ENCODE measurements at places on chromosomes 11 and 22. TPM values are rescaled to one million over a fixed set of nuclear protein-coding genes. Genes with fewer than 3 reads are reported as not detected.

IGSF22 gene
- total RNA-seq: not detected

PRDM10 gene
- total RNA-seq: 18.6 TPM

SLC22A9 gene
- total RNA-seq: not detected

PANX2 gene
- not detected for total RNA-seq

CCDC90B gene
- 40.6 TPM for total RNA-seq

RIC3 gene
- total RNA-seq: 18.9 TPM

DNA sequence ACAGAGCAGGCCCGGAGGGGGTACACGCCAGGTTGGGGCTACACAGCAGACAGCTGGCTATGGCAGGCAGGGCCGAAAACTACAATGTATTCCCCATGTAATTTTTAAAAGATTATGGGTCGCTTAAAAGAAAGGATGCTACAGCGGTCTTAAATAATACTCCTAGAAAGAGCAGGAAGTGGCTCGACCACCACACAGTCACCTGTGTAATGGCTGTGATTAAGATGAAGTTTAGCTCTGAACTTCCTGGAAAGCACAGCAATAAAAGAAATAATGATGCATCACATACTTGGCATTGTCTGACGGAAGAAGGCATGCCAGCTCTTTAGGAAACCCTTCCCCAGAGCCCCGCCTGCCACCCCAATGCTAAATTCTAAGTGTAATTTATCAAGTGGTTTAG, 32.6 kb downstream of the WNT11 start:
- H3K27me3 ChIP-seq: no peaks in the 10 kb centered on the region
- no peak overlapping the region for H3K27ac ChIP-seq
- H3K4me1 ChIP-seq: no peaks in the 10 kb centered on the region

GRCh38 chr11:114166897-114167323, 107.4 kb downstream of the ZBTB16 start:
- H3K36me3 ChIP-seq: no peaks in the 10 kb centered on the region
- H3K4me1 ChIP-seq: peaks cover 90% of the 10 kb centered on the region
- no peaks in the 10 kb centered on the region for H3K27me3 ChIP-seq

GRCh38 chr22:48336339-48337060, 1491.2 kb downstream of the BRD1 start:
- no peaks in the 10 kb centered on the region for H3K4me1 ChIP-seq
- no peaks in the 10 kb centered on the region for H3K36me3 ChIP-seq

GRCh38 chr11:118998822-118999221, 884 bp downstream of the CENATAC start:
- no peak overlapping the region for H3K4me3 ChIP-seq
- no peak for DNase-seq
- H3K36me3 ChIP-seq: peaks cover 16% of the 10 kb centered on the region
- H3K27me3 ChIP-seq: no peaks in the 10 kb centered on the region
- peak overlapping the region; percentile 86 for H3K27ac ChIP-seq
- peaks cover 18% of the 10 kb centered on the region for H3K4me1 ChIP-seq

DNA sequence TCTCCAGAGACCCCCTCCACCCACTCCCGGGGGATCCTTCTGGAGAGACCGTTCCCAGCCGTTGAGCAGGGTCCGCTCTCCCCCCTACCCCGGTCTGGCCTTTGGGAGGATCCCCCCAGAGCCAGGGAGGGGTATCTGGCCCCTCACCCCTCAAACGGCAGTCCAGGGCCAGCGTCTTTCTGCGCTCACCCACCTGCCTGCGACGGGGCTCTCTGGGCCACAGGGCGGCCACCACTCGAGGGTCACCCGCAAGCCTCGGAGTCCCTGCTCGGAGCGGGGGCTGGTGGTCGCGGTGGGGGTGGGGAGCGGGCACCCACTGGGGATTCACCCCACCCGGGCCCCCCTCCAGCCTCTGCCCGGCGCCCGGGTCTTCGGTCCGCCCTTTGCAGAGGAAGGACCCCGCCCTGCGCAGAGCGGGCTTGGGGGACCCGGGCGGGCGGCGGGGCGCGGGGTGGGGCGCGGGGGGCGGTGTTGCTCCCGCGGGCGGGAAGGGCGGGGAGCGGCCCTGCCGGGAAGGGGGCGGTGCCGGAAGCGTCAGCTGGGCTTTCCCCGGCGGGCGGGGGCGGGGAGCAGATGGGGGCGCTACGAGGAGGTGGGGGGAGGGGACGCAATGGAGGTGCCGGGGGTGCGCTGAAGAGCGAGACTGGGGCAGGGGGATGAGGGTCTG, 16.6 kb downstream of the CRELD2 start:
- H3K4me3 ChIP-seq: peak overlapping the region; percentile 24
- H3K4me1 ChIP-seq: peaks cover 57% of the 10 kb centered on the region
- DNase-seq: peak; percentile 92
- H3K27me3 ChIP-seq: no peaks in the 10 kb centered on the region

DNA sequence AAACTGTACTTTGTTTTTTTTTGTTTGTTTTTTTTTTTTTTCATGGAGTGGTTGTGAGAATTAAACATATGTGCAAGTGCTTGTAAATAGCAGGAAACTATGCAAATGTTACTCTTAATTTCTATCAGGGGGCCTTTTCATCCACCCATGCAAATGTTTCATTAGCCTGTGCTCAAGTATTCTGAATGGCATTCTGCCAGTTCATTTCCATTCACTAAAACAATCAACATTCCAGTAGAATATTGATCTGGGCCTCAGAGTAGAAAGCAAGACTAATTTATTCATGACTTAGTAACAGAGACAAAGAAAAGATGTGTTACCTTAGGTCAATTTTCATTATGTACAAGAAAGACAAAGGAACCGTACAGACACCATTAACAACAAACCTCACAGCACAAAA, 971.4 kb downstream of the DLG2 start:
- H3K27ac ChIP-seq: no peak overlapping the region
- no peaks in the 10 kb centered on the region for H3K4me1 ChIP-seq
- H3K27me3 ChIP-seq: no peaks in the 10 kb centered on the region
- no peak for DNase-seq
- no peak overlapping the region for H3K4me3 ChIP-seq

DNA sequence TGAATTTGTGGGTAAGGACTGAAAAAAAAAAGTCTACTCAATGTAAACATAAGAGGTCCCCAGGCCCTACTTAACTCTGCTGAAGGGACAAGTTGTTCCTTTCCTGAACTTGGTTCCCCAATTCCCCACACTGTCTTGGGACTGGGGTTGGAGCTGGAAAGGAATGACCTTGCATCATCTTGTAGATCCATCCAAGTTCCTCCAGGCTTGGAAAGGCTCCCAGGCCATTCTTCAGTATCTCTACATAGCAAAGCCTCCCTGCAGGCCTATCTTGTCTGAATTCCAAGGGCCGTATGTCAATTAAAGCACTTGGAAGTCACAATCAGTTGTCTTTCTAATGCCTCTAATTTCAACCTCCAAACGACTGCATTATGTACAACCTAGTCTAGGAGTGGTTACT, 361.2 kb downstream of the TMEM135 start:
- DNase-seq: peak; percentile 11
- no peaks in the 10 kb centered on the region for H3K27me3 ChIP-seq
- no peaks in the 10 kb centered on the region for H3K4me1 ChIP-seq
- H3K4me3 ChIP-seq: no peak overlapping the region
- no peaks in the 10 kb centered on the region for H3K36me3 ChIP-seq
- H3K27ac ChIP-seq: no peak overlapping the region

DNA sequence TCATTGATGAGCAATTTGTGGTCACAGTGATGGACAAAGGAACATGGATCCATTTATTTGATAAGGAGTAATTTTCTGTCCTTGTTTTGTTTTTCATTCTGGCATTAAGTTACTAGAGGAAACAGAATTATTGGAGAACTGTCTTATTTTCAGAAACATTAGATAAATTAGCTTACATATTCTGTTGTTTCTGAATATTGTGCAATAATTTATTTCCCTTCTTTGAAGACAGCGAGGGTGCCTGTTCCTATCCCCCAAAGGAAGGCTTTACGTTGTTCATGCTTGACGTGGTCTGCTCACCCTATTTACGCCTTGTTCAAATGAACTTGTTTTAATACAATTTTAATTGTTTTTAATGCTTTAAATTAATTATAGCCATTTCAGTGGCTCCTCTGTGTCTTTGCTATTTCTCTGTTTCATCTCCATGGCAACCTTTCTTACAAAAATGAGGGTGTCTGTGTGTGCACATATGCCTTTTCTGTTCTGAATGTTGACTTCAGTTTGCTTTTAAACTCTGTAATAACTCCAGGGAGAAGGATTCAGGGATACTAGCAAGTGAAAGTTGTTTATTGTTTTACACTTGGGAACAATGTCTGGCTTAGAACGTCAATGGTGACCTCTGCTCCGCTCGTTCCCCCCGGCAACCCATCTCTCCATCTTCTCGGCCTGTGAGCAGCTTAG, 138.3 kb upstream of the PLET1 start:
- H3K4me3 ChIP-seq: no peak overlapping the region
- H3K27me3 ChIP-seq: no peaks in the 10 kb centered on the region
- DNase-seq: no peak

- no peaks in the 10 kb centered on the region for H3K36me3 ChIP-seq
- H3K27me3 ChIP-seq: no peaks in the 10 kb centered on the region
- H3K4me1 ChIP-seq: no peaks in the 10 kb centered on the region
- no peak overlapping the region for H3K27ac ChIP-seq
Observed at GRCh38 chr11:72155751-72156150, 20.2 kb downstream of the FOLR3 start.

DNA sequence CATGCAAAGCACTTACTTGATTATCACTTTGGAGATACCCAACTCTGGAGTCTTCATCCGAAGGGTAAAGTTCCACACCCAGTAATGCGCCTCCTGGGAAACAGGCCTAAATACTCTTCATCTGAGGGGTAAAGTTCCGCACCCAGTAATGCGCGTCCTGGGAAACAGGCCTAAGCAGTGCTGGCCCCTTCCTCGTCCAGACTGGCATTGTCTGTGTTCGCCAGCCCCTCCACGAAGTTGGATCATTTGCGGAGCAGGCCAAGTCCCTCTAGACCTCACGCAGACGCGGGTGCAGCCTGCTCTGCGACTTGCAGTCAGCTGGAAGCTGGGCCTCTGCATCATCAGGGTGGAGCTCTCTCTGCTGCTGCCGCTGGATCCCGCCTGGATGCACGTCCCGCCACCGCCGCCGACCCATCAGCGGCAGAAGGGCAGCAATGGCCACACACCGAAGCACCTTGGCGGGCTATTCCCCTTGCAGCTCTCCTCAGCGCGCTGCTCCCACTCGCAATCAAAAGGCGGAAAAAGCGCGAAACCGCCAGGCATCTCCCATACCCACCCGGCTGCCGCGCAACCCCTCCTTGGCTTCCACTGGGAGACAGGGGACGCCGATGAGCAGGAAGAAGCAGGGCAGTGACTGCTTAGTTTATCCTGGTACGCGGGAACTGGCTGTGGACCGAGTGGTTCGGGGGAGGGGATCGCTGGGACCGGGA, 34.1 kb upstream of the GLYATL1 start:
- no peak overlapping the region for H3K4me3 ChIP-seq
- no peak overlapping the region for H3K27ac ChIP-seq
- H3K27me3 ChIP-seq: peaks cover 29% of the 10 kb centered on the region
- H3K4me1 ChIP-seq: peaks cover 10% of the 10 kb centered on the region

DNA sequence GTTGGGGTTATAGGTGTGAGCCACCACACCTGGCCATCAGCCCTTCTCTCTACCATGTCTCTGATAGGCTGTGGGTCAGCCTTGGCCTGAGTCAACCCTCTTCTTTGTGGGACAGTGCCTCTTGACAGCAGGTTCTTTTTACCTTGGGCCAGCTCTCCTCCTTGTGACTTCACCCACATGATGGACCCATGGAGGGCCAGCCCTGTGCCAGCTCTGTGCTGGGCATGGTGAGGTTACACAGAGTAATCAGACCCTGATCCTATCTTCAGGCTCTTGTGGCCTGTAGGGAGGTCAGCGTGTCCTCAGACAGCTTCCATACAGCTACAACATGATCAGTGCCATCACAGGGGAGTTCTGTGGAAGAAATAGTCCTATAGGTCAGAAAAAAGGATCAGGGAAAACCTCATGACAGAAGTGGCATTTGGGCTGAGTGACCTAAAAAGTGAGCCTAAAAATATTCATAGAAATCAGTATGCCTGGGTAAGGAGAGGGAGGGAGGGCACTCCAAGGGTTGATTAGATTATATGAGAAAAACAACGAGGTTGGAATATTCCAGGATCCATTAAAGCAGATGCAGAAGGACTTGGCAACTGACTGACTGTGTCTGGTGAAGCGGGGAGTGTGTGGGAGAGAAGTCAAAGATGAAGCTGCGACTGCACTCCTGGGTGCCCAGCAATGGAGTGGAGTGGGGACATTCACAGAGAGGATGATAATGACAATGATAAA, 17.1 kb downstream of the OTOG start:
- H3K4me1 ChIP-seq: no peaks in the 10 kb centered on the region
- DNase-seq: no peak
- no peak overlapping the region for H3K27ac ChIP-seq
- no peaks in the 10 kb centered on the region for H3K27me3 ChIP-seq
- H3K4me3 ChIP-seq: no peak overlapping the region

GRCh38 chr22:33726294-33726734, 194.0 kb downstream of the LARGE1 start:
- no peak overlapping the region for H3K4me3 ChIP-seq
- no peaks in the 10 kb centered on the region for H3K36me3 ChIP-seq
- peak overlapping the region; percentile 27 for H3K27ac ChIP-seq
- H3K27me3 ChIP-seq: no peaks in the 10 kb centered on the region

- no peak overlapping the region for H3K27ac ChIP-seq
- no peak overlapping the region for H3K4me3 ChIP-seq
- no peaks in the 10 kb centered on the region for H3K27me3 ChIP-seq
- DNase-seq: no peak
- no peaks in the 10 kb centered on the region for H3K4me1 ChIP-seq
Observed at GRCh38 chr22:25693268-25693565, 48.8 kb upstream of the MYO18B start.

DNA sequence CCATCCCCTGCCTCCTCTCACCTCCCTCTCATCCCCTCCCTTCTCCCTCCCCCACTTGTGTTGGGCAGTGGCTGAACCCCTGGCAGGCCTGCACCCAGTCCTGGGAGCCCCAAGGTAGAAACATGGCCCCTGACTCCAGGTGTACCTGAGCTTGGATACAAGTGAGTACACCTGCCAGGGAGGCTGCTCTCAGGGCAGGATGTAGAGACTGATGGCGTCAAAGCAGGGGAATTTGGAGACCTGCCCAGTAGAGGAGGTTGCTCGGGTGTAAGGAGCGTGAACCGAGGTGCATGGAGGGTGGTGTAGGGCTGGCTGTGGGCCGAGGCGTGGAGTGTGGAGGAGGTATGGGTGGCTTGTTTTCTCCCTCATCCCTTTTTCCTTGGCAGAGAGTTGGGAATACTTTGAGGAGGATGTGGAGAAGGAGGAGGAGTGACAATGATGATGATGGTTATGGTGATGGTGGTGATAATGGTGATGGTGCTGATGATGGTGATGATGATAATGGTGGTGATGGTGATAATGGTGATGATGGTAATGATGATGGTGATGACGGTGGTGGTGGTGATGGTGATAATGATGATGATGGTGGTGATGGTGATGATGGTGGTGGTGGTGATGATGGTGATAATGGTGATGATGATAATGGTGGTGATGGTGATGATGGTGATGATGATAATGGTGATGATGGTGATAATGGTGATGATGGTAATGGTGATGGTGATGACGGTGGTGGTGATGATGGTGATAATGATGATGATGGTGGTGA, 12.3 kb downstream of the MRGPRG start:
- H3K4me1 ChIP-seq: peaks cover 6% of the 10 kb centered on the region
- H3K27ac ChIP-seq: no peak overlapping the region
- H3K27me3 ChIP-seq: peaks cover 37% of the 10 kb centered on the region
- no peak for DNase-seq
- H3K4me3 ChIP-seq: no peak overlapping the region

All from transverse colon (tissue), 4 donors.